Immature natural killer cell (primary cell): ENCODE measurements at places on chromosomes 5 and 9. TPM values are rescaled to one million over a fixed set of nuclear protein-coding genes. Genes with fewer than 3 reads are reported as not detected.

ANKRD31 gene
- not detected for polyA plus RNA-seq

MAMDC2 gene
- polyA plus RNA-seq = 0.22 TPM

NR6A1 gene
- not detected for polyA plus RNA-seq

OGN gene
- 0.13 TPM for polyA plus RNA-seq

LCN12 gene
- polyA plus RNA-seq = not detected

GMCL2 gene
- not detected for polyA plus RNA-seq

ATP6V0E1 gene
- 485 TPM for polyA plus RNA-seq

ISL1 gene
- not detected for polyA plus RNA-seq
